PC-9 (cell line): ENCODE measurements at places on chromosomes 7 and 10. TPM values are rescaled to one million over a fixed set of nuclear protein-coding genes. Genes with fewer than 3 reads are reported as not detected.

GRCh38 chr7:30320392-30320791 is 36.0 kb downstream of the ZNRF2 start:
- no peak for DNase-seq

- DNase-seq, result no peak
Observed at GRCh38 chr7:20438248-20438647, 107.5 kb downstream of the ITGB8 start.

- no peak for DNase-seq
Observed at GRCh38 chr7:139811066-139811465, 18.0 kb upstream of the TBXAS1 start.

The OR2A1 gene
- total RNA-seq, result not detected in 2 replicates

The VSTM4 gene
- not detected in 2 replicates for total RNA-seq

DNA sequence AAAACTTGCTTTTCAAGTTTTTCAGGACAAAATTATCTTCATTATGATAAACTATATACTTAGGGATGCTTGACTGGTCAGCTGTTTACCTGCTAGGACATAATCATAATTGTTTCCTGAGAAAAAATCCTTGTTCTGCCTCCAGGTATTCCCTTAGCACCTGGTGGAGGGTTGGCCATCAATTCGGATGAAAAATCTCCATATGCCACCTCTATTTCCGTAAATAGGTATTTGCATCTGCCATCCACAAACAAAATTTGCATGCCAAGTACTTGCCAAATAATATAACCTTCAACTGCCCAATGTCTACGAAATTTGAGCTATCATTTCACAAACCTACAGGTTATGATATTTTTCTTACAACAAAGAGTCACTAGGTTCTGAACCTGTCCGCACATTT is 126.2 kb downstream of the RNF133 start:
- DNase-seq, result no peak

- no peak for DNase-seq
Observed at GRCh38 chr10:82814635-82815034, 939.6 kb downstream of the NRG3 start.

DNA sequence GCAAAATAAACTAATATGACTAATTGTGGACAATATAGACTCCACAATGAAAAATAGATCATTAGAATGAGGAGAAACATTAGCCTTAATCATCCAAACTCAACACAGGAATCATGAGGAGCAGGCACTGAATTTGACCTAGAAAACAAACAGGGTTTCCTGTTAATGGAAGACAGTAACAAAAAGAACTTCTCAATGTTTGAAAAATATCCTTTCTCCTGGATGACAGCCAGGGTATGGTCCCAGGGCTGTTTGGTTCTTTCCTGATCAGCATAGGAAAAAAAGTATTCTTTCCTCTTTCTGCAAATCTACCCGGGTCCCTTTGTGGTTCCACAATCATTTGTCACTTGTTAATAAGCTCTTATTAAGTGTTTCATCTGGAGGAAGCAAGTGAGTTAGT is 145.3 kb upstream of the SVIL start:
- no peak for DNase-seq

GRCh38 chr7:142712617-142712957 is 36.7 kb upstream of the PRSS1 start:
- DNase-seq, result no peak

DNA sequence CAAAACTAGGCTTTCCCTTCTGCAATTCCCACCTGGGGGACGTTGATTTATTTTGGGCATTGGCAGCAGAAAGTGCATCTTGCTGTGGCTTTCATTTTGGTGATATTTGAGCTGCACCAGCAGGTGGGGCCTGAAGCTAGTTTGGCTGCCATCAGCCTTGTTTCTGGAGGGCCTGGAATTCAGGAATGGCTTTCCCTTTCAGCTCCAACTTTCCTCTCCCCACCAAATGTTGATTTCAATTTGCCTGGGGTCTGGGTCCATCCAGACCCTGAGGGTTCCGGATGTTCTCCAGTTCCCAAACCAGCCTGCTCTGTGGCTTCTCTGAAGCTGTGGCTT is 640.4 kb downstream of the TYW1 start:
- no peak for DNase-seq

- no peak for DNase-seq
Observed at GRCh38 chr7:159175792-159176191, 31.1 kb upstream of the VIPR2 start.

- no peak for DNase-seq
Observed at GRCh38 chr7:95478272-95479037, 7.3 kb upstream of the ASB4 start.

DNA sequence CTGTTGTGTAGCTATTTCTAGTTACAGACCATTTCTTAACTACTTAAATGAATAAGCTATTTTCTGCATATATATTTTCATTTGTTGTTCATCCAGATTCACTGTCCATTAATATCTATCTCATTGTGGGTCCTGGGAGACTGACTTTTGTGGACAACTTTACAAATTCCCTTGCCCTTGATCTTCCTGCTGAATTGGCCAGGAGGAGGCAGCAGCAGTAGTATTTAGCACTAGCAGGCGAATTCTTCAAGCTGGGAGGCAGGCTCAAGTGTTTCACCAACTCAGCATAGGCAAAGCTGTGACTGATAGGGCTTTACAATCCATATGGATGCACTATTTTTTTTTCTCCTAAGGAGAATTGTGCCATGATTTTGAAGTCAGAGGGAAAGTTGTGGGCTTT is 461.0 kb upstream of the NRG3 start:
- DNase-seq, result no peak

DNA sequence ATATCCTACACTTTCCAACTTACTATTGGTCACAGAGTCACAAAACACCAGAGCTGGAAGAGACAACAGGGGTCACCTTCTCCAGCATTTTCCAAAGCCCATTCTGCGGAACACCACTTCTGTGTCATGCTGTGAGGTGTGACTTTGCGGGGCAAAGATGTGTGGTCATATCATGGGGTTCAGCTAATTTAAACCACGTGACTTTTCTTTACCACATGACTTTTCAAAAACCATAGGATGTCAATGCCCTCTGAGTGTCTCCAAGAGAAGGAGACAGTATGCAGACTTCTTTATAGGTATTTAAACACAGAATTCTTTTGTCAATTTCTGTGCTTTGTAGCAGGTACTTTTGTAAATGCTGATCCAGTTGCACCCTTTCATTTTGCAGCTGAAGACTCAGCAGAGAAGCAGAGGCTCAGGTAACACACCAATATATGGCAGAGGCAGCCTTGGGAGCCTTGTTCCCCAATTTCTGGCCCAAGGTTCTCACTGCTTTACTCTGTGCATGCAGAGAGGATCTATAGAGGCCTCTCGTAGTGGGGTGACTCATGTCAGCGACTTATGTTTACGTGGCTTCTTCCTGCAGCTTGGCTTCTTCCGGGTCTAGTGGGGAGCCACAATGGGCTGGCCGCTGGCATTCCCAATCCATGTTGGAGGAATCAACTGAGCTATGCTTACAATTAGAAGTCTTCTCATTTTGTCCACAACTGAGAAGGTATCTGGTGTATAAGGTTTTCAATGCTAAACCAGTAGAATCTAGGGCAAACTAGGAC is 104.0 kb upstream of the RHOBTB1 start:
- peak; percentile 6 for DNase-seq

The ZNF511 gene
- 40.1 and 44.7 TPM in 2 replicates for total RNA-seq

GRCh38 chr7:105346593-105347322 is 42.0 kb downstream of the SRPK2 start:
- no peak for DNase-seq

DNA sequence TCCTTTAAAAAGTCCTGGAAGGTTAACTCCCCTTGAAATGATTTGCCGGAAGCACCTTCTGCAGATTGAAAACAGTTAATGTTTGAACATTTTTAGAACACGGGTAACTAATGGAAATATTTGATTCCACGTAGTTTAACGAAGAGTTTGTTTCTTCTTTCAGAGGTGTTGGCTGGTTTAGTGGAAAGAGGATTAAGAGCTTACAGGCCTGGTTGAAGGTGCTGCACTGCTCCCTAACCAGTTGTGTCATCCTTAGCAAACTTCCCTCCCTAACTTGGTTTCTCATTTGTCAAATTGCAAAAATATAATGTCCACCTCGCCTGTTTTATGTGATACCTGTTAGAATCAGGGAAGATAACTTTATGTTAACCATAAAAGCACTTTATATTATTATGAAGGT is 243.0 kb upstream of the FZD8 start:
- DNase-seq, result no peak

The RBM20 gene
- 0.11 and 0.23 TPM in 2 replicates for total RNA-seq

DNA sequence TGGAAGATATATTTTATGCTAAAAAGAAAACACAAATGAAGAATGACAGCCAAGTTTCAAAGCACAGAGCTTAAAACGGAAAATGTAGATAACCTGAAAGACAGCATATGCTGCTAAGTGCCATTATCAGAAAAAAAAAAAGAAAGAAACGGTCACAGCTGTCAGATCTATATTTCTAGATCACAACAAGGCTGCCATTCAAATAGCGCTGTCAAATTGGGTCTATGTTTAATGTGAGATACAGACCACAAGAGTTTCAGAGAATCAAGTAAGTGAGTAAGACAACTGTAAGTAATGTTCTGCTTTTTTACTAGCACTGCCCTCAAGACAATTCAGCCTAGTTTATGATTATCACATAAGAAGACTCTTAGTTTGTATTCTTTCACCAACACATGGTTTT is 66.1 kb upstream of the RNF148 start:
- no peak for DNase-seq

The RSPH10B2 gene
- 0.76 and 2.0 TPM in 2 replicates for total RNA-seq

The EEPD1 gene
- 6.0 and 9.4 TPM in 2 replicates for total RNA-seq

The PNLIPRP1 gene
- not detected in 2 replicates for total RNA-seq

GRCh38 chr7:8277394-8277982 is 15.5 kb upstream of the ICA1 start:
- DNase-seq, result no peak

DNA sequence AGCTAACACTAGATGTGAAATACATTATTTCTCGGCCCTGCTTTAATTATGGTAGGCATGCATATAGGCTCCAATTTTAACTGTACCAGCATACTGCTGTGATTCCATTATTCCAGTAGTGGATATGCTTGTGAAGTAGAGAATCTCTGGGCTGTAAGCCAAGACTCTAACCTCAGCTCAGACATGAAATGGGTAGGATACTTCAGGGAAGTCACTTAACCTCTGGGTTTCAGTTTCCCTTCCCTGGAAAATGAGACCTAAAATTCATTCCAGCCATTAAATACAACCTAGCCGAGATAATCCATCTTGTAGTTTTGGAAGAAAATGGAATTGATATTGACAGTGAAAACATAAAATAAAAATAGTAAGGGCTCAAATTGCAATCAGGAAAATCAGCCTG is 59.6 kb upstream of the TRIL start:
- DNase-seq, result no peak

- no peak for DNase-seq
Observed at GRCh38 chr10:49242604-49243003, 54.4 kb upstream of the TMEM273 start.

- DNase-seq, result no peak
Observed at GRCh38 chr10:95279042-95279820, 11.6 kb downstream of the PDLIM1 start.

The MALSU1 gene
- total RNA-seq, result 105 and 133 TPM in 2 replicates
